Thoracic aorta endothelial cell (primary cell): ENCODE measurements at places on chromosomes 6 and 20. TPM values are rescaled to one million over a fixed set of nuclear protein-coding genes. Genes with fewer than 3 reads are reported as not detected.

The SYCP2L gene
- not detected in 2 replicates for total RNA-seq

The CAGE1 gene
- total RNA-seq: under 0.01 and 0.07 TPM in 2 replicates

The F13A1 gene
- total RNA-seq: not detected in 2 replicates

The EPPIN gene
- total RNA-seq: not detected in 2 replicates

The SRMS gene
- not detected in 2 replicates for total RNA-seq

The C6orf47 gene
- total RNA-seq: 11.8 and 12.0 TPM in 2 replicates

The SLC18B1 gene
- total RNA-seq: 13.1 and 13.4 TPM in 2 replicates

The MRPS10 gene
- total RNA-seq: 61.3 and 74.1 TPM in 2 replicates

The MLIP gene
- total RNA-seq: 2.7 and 24.1 TPM in 2 replicates

The PGM3 gene
- 66.8 and 81.0 TPM in 2 replicates for total RNA-seq

The GJE1 gene
- total RNA-seq: not detected in 2 replicates

The CCN6 gene
- total RNA-seq: not detected in 2 replicates

The PTP4A1 gene
- 66.6 and 81.5 TPM in 2 replicates for total RNA-seq

The NKX2-2 gene
- not detected in 2 replicates for total RNA-seq

The LY6G6C gene
- total RNA-seq: not detected in 2 replicates

The TGM3 gene
- not detected in 2 replicates for total RNA-seq

The KATNA1 gene
- total RNA-seq: 29.5 and 30.6 TPM in 2 replicates

The OPRM1 gene
- not detected in 2 replicates for total RNA-seq
